ENCODE measurements at places on chromosomes 6 and 20. TPM values are rescaled to one million over a fixed set of nuclear protein-coding genes. Genes with fewer than 3 reads are reported as not detected.

The NCOA7 gene
- 12.5 TPM for total RNA-seq

The CHRNA4 gene
- 2.3 TPM for total RNA-seq

The MMP24 gene
- 0.35 TPM for total RNA-seq

The ECT2L gene
- total RNA-seq = 1.1 TPM

The SIRPB2 gene
- total RNA-seq = 4.0 TPM

DNA sequence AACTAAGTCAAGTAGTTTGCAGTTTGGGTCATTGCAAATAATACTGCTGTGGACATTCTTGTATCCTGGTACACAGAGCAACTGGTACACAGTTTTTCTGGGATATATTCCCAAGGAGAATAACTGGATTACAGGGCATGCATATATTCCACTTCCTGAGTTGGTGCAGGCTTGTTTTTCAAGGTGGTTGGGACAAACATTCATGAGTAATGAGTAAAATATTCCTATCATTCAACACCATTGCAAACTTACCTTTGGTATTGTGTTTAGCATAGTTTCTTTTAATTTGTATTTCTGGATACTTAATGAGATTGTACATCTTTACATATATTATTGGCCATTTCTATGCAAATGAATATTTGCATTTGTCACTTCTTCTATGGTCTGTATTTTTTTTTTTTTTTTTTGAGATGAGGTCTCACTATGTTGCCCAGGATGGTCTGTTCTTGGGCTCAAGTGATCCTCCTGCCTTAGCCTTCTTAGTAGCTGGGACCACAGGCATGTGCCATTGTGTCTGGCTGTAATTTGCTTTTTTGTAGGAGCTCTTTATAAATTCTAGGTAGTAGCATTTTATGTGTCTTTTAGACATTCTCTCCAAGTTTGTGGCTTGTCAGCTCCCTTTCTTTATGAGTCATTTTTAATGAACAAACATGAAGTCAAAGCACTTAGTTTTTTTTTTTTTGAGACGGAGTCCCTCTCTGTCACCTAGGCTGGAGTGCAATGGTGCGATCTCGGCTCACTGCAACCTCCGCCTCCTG, 158.7 kb downstream of the SOX4 start:
- DNase-seq = no peak

DNA sequence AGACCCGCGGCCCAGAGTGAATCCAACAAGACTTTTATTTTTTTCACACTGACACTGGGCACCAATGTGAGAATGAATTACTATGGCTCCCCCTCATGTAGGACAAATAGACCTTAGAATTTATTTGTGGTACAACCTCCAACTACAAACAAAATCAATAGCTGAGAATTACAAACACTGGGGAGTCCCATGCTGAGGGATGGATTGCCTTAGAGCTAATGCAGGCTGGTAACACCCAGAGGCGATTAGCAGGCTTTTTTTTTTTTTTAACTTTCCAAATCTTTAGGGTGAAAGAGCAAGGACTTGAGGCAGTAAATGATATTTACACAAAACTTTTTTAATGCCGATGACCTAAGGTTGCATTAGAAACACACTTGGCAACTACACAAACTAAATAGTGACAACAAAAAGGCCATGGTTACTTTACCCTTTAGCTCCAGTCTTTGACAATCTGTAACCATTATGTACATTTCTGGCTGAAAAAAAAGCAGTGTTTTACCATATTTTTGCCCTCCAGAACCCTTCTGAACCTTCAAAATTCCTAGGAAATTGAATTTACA, 21.8 kb downstream of the SAYSD1 start:
- no peak for DNase-seq

DNA sequence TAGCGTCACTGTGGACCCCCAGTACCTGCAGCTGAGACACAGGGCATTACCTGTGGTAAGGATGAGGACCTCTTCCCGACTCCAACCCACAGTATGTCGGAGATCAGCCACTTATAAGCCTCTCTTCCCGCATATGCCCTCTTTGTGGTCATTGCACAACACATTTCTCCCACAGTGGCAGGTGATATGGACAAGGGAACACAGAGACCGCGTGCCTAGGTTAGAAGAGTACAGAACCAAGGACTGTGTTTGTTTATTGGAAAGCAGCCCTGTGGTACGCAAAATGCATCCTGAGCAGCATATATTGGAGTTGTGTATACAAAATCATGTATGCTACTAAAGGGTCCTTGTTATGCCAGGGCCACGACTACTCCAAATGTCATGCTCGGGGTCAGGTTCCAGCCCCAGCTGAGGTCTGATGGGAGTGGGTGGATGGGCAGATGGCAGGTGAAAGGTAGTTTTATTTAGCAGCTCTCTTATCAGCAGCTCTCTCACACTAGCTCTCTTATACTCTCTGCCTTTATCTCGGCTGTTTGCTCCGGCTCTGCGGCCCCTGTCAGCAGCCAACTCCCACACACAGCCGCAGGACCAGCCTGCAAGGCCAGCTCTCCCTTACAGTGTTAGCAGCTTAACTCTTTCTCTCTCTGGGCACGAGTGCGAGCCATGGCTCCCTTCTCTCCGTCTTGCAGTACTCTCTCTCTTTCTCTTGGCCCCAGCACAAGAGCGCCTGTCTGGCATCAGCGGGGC, 569.0 kb downstream of the KIF16B start:
- DNase-seq = peak; percentile 62

- no peak for DNase-seq
Observed at GRCh38 chr6:133548423-133549159, 307.4 kb downstream of the EYA4 start.

DNA sequence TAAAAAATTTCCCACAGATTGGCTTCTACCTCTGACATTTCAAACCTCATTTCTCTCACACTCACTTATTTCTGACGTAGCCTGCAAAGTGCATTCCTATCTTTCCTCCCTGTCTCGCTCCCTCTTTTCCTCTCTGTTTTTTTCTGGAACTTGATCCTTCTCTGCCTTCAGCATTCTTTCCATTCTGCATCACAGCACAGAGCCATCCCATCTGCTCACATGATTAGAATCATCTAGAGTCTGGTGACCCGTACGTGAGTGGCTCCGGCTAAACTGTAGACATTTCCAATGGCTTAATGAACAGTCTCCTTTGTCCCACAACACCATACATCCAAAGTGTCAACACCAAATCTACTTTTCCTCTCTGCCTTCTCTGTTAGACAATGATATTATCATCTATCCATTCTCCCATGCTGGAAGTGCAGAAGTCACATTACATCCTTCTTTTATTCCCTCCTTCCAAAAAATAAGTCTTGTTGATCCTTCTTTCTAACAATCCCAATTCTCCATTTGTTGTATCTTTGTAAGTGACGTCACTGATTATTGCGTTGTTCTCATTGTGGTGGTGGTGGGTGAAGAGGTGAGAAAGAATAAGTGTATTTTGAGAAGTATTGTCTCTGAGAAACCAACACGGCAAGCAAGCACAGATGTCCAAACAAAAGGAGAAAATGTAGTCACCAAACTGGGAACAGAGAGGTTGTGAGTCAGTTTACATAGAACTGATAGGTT, 41.6 kb downstream of the OPRM1 start:
- no peak for DNase-seq

GRCh38 chr20:3158968-3159431, 665 bp downstream of the FASTKD5 start:
- no peak for DNase-seq

GRCh38 chr20:1710484-1710883, 52.9 kb upstream of the SIRPG start:
- no peak for DNase-seq

DNA sequence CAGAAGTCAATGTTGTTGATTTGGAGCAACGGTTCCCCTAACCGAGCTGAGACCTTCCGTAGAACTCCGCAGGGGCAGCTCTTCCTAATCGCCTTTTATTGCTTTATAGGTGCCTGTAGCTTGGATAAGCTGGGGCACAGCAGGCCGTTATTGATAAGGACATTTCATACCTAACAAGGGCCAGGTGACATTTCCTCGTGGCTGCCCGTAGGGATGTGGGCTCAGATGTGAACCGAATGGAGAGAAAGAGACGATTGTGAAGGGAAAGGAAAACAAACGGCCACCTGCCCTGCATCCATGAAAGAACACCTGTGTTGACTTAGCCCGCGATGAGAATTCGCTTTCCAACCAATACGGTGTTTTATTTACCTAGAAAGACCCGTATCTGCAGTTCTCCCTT, 53.3 kb upstream of the DACT2 start:
- DNase-seq = no peak

DNA sequence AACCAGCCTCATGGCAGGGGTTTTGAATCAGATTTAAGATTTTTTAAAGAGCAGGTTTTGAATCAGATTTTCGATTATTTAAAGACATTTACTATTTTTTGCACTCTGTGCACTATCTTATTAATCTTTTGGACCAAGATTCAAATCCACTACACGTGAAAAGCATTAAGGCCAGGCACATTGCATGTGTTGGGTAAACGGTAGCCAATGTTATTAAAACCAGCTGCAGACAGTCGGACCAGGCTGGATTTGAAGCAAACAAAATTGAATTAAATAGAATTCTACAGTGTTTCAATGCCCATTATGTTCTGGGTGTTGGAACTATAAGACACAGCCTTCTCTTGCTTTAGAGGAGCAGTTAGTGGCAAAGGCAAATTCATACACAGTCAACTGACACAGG, 7.7 kb downstream of the HLA-DOA start:
- DNase-seq = no peak

- DNase-seq = no peak
Observed at GRCh38 chr20:47120346-47120936, 225.8 kb downstream of the EYA2 start.

- DNase-seq = no peak
Observed at GRCh38 chr20:58647796-58648501, 3.1 kb upstream of the STX16 start.

- DNase-seq = no peak
Observed at GRCh38 chr20:57973886-57974285, 254.6 kb downstream of the ANKRD60 start.

- no peak for DNase-seq
Observed at GRCh38 chr6:45679631-45680030, 301.9 kb upstream of the SUPT3H start.

DNA sequence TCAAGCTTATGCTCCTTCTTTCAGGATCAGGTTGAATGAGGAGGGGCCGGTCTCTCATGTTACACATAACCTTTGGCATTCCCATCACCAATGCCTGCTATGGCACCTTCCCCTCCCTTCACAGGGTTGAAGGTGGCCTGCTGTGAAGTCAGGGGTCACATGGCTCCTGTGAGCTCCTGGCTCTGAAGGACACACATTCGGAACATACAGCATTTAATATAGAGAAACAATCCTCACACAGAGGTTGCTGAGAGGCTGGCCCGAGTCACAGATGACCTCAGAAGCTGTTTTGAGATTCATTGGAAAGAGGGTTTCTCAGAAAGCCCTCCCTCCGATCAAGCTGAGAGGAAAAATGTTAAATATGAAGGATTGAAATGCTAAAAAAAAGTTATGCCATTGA, 82.1 kb downstream of the PSMG4 start:
- no peak for DNase-seq

GRCh38 chr6:157724138-157724820, 98.8 kb upstream of the SNX9 start:
- DNase-seq = no peak

DNA sequence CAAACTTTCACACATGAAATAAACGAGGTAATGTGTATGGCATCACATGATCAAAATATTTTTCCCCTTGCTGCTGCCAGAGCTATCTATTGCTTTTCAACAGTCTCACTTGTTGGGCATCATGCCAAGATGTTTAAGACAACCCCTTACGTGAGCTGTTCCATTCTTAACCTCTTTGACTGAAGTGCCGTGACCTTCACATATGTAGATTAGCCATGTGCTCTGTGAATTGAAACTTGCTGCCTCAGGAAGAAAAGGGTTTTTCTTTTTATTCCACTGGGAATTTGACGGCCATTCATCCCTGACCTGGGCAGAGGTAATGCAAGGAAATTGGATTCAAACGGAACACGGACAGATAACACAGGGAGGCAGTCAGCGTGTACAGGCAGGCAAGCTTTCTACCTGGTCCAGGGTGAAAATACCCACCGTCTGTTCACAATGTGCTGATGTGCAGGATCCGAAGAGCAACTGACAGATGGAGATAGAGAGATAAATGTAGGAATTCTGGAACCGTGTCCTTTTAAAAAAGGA, 14.2 kb downstream of the ARID1B start:
- DNase-seq = no peak

DNA sequence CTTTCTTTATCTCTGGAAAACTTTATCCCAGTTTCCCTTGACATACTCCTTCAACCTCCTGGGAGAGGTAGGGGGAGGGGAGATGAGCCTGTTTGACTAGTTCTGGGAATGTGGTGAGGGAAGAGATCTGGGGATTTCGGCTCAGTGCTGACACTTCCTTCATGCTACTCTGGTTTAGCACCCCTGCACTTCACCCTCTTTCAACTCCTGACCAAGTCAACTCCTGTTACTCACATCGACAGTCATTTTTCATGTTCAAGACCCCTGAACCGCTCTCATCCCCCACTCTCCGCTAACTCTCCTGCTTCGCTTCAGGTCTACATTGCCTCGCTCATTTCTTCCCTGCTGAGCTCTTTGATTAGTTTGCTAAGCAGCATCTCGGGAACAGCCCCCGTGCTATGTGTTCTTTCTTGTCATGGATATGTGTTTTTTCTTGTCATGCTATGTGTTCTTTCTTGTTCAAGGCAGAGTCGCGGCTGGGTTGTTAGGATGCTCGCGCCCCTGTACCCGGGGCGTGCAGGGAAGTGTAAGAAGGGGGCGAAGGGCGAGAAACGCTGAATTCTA, 16.6 kb upstream of the TRIM27 start:
- DNase-seq = no peak

Data from Right ventricle myocardium inferior (tissue), 1 donor.